ENCODE measurements at places on chromosomes 2 and 18.

DNA sequence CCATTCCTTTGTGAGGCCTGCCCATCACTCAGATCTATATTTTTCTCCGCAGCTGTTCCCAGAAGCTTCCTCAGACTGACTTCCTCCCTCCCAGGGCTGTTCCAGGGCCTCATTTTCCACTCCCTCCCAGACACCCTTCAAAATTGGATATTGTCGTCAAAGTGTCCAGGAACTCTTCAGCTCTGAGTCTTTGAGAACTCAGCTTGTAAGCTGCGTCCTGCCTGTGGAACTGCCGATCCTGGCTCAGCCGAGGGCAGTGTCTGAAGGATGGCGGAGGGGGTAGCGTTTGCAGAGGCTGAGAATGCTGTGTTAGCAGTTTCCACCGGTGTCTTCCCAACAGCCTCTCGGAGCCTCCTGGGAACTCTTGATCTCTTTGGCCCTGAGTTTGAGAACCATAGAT, 27.1 kb downstream of the NCK2 start:
- H3K4me1 ChIP-seq = peaks cover 75% of the 10 kb centered on the region
- peaks cover 53% of the 10 kb centered on the region for H3K36me3 ChIP-seq
- H3K27me3 ChIP-seq = no peaks in the 10 kb centered on the region
- H3K4me3 ChIP-seq = no peak overlapping the region

GRCh38 chr2:187615364-187615763, 61.1 kb upstream of the TFPI start:
- DNase-seq = no peak
- H3K27me3 ChIP-seq = no peaks in the 10 kb centered on the region
- no peak overlapping the region for H3K27ac ChIP-seq
- no peaks in the 10 kb centered on the region for H3K36me3 ChIP-seq
- H3K4me3 ChIP-seq = no peak overlapping the region
- no peaks in the 10 kb centered on the region for H3K4me1 ChIP-seq

GRCh38 chr2:11560806-11561205, 27.0 kb downstream of the GREB1 start:
- H3K27me3 ChIP-seq = peaks cover 12% of the 10 kb centered on the region
- no peaks in the 10 kb centered on the region for H3K4me1 ChIP-seq
- DNase-seq = no peak
- H3K27ac ChIP-seq = no peak overlapping the region
- H3K4me3 ChIP-seq = no peak overlapping the region
- H3K36me3 ChIP-seq = no peaks in the 10 kb centered on the region

DNA sequence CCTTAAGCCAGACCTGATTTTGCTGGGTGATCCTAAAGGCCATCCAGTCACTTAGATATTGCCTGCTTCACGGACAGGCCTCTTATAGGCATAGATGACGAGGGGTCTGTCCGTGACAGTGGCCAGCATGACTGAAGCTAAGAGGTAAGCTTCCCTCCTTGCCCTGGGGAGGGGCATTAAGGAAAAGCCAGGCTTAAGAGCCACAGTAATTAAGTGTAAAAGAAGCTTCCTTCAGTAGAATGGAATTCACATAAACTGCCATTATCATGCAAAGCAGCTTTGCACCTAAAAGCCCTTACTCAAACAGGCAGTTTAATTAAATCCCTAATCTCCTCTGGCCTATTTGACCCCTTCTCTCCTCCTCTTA, 99.4 kb upstream of the PKDCC start:
- no peaks in the 10 kb centered on the region for H3K36me3 ChIP-seq
- H3K4me1 ChIP-seq = no peaks in the 10 kb centered on the region
- H3K27me3 ChIP-seq = peaks cover 10% of the 10 kb centered on the region
- H3K4me3 ChIP-seq = no peak overlapping the region

DNA sequence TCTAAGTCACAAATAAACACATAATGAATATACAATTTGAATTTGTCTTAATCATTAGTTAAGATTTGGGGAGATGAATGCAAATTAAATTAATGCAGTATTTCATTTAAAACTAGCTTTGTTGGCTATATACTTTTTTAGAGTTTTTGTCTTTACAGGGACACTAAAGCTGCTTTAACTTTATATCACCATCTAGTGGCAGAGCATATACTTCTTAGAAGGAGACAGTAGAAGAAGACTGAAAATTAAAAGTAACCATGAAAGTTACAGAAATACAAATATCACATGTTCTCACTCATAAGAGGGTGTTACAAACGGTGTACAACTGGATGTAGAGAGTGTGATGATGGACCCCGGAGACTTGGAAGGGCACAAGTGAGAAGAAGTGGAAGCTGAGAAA, 268.3 kb upstream of the NETO1 start:
- H3K36me3 ChIP-seq = no peaks in the 10 kb centered on the region
- no peaks in the 10 kb centered on the region for H3K27me3 ChIP-seq
- no peaks in the 10 kb centered on the region for H3K4me1 ChIP-seq
- H3K27ac ChIP-seq = no peak overlapping the region
- no peak overlapping the region for H3K4me3 ChIP-seq

All from activated CD4-positive, alpha-beta T cell treated with anti-CD3 and anti-CD28 coated beads, Interleukin-2, amount 10 ng/mL, durations not matched to agents 24 days and 14 days (primary cell).